Kidney epithelial cell (primary cell): ENCODE measurements at places on chromosomes 11 and 22. TPM values are rescaled to one million over a fixed set of nuclear protein-coding genes. Genes with fewer than 3 reads are reported as not detected.
A peak's percentile ranks its signal among the peaks of the same experiment; 100 is the strongest.

The GLB1L2 gene
- 14.8 and 16.3 TPM in 2 replicates for total RNA-seq

- no peak for DNase-seq
These were observed 7.6 kb downstream of the RPL3 start for GRCh38 chr22:39311592-39312400.

DNA sequence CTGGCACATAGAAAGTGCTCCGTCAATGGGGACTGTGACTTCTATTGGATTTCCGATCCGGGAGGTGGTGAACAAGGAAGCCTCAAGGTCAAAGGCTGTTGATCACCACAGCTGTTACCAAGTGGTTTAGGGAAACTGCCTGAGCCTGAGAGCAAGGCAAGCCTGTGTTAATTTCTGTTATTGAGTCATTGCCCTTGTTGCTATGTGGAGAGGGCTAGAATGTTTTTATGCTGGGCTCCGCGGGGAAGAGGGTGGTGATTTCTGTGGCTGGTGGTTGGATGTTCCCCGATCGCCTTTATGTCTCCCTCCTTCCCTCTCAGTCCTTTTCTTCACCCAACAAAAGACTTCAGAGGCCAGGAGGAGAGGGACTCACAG is 108.5 kb upstream of the ALX4 start:
- no peak for DNase-seq

- no peak for DNase-seq
These were observed 6.1 kb downstream of the MPEG1 start for GRCh38 chr11:59206635-59207034.

DNA sequence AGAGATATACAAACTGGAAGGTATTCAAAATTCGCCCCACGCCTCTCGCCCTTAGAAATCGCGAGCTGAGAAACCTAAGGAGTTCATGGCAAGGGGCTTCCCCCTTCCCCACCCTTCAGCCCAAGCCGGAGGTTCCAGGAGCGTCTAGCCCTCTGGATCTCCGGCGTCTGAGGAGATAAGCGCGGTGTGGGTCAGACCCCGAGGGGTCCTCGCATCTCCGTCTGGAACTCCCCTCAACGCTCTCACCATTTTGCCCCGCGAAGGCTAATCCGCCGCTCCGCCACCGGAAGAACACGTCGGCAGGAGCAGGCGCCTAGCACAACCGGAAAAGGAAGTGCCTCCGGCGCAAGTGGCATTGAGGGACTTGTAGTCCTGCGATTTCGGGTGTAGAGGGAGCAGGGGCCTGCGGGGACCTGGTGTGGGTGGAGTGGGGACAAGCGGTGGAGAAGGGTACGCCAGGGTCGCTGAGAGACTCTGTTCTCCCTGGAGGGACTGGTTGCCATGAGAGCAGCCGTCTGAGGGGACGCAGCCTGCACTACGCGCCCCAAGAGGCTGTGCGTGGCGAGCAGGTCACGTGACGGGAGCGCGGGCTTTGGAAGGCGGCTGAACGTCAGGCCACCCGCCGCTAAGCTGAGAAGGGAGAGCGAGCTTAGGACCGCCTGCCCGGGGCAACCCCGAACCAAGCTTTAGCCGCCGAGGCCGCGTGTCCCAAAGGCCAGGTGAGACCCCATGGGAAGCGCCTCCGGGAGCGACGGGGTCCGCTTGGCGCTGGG is at the start of the genes FEN1 and TMEM258:
FEN1 (plus strand) TSS at position 602 of the 773 bp plus-strand sequence. CDS start 2,451 bp downstream, outside the sequence.
TMEM258 (minus strand) TSS at position 290 of the 773 bp plus-strand sequence; CDS start at position 249, 41 bp downstream.
- peak; percentile 84 for DNase-seq
